OCI-LY7 (cell line): ENCODE measurements at places on chromosomes 7 and 10. TPM values are rescaled to one million over a fixed set of nuclear protein-coding genes. Genes with fewer than 3 reads are reported as not detected.

DNA sequence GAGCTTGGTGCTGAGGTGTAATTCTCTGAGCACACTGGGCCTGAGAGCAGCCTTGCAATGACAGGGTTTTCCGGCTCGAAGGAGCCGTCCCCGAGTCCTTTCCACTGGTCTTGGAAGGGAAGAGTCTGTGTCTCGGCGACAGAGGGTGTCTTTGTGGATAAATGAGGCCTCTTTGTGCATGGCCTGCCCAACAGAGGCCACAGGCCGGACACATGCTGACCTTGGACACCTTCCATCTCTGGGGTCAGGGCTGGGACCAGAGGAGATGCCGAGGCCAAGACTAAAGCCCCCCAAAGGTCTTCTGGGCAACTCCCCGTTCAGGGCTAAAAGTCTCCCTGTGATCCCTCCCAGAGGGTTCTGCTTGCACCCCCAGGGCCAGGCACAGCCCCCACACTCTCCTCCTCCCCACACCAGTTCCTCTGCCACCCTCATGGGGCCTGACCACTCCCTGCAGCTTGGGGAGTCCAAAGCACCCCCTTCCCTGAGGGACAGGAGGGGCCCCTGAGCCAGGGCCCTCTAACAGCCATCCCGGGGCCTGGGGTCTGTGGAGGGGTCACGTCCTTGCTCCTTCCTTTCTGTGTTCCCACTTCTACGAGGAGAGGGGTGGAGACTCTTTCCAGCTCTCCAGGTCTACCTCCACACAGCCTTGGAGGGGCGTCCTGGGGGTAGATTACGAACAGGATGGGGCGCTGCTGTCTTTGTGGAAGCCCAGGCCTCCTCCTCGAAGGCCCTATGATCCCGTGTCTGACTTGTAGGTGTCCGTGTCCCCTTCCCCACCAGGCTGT is 130.6 kb upstream of the FAM20C start:
- DNase-seq, result no peak

- peak; percentile 19 for DNase-seq
Measured at GRCh38 chr10:14695847-14696480, 78.7 kb downstream of the FAM107B start.

DNA sequence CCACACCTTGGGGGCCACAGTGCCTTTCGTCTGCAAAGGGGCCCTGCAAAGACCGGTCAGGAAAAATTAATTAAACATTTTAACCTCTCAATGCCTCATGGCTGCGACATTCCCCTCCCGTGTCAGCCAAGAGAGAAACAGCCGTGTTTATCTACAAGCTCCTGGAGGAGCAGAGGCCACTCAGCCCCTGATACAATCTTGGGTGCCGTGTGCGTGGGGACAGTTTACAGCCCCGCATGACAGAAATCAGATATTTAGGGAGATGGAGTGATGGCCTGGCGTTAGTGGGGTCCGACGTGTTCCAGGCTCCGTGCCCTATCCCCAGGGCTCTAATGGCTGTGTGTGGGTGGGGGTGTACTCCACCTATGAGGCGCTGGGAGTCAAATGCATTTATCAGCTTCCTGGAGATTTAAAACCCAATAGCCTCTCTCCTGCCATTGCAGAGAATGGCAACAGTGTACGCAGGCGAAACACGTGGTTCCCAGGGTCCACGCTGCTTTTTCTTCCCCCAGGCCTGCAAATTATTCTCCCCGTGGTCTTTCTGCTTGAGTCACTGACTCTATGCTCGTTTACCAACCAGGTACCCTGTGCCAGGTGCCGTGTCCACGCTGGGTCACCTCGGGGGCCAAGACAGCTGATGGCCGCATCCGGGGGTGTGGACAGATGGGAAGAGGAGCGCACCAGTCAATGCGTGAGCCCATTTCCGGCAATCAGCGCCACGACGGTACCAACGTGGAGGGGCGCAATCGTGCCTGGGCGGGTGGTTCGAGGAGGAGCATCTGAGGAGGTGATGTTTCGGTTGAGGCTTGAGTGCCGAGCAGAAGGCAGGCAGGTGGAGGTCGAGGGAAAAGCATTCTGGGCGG is 26.6 kb upstream of the PSMG3 start:
- no peak for DNase-seq

- DNase-seq, result no peak
Measured at GRCh38 chr10:6689036-6689435, 109.0 kb upstream of the PRKCQ start.

DNA sequence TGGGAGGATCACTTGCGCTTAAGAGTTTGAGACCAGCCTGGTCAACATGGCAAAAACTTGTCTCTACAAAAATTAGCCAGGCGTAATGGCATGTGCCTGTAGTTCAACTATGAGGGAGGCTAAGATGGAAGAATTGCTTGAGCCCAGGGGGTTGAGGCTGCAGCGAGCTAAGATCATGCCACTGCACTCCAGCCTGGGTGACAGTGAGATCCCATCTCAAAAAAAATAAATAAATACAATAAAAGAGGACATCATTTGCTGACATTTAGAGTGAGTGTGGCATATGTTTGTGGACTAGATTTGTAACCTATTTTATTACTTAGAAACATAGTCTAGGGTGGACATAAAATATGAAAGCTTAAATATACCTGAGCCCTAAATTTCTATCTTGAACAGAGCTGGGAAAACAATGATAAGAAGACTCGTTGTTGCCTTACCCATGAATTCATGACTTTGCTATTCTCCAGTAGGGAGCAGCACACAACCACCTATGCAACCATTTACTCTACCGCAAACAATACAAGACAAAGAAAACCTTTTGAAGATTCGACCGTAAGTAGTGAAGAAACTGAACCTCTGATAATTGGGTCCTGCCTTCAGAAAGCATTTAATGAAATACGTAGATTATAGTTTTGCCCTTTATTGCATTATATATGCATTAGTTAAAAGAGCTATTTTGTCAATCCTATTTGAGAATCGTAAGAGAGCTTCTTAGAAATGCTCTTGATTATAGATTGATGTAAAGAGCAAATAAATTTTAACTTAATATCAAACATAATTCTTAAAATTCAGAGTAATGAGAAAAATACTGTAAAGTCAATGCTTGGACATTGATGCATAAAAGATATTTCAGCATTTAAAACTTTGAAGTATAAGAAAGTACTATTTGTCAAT is 83.5 kb downstream of the GNAT3 start:
- DNase-seq, result no peak

The OPALIN gene
- total RNA-seq, result not detected in 2 replicates

DNA sequence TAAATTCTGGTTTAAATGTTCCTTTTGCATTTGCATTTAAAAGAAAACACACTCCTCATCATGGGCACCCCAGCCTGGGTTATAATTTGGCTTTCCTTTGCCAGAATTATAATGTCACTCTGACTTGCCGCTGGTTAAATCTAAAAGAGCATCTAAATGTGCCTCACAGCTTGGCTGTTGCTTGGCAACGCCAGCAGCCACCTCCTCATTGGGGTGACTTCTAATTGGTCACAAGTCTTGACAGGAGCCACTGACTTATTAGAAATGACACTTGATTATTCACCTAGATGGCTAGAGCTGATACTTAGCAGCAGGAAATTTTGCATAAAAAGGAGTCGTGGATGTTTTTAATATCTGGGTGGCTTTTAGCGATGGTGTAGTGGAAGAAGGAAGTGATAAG is 114.3 kb downstream of the TBXAS1 start:
- DNase-seq, result no peak

GRCh38 chr10:118914629-118915028 is 114.9 kb upstream of the NANOS1 start:
- DNase-seq, result no peak

The STEAP2 gene
- not detected in 2 replicates for total RNA-seq

DNA sequence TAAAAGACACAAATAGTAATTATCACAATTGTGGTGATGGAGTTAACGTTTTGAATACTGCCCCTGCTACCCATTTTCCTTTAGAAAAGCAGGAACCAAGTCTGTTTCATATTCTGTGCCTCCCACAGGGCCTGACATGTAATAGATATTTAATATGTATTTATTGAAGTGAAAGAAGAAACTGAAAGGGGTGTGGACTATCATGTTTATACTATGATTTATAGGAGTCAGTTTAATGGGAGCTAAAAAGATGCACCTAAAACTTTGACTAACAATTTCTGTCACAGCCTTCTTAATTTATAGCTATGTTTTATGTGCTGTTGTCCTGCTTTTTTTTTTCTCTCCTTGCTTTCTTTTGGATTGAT is 24.1 kb upstream of the BHLHA15 start:
- DNase-seq, result no peak
